ENCODE measurements at places on chromosomes 16 and 17.

DNA sequence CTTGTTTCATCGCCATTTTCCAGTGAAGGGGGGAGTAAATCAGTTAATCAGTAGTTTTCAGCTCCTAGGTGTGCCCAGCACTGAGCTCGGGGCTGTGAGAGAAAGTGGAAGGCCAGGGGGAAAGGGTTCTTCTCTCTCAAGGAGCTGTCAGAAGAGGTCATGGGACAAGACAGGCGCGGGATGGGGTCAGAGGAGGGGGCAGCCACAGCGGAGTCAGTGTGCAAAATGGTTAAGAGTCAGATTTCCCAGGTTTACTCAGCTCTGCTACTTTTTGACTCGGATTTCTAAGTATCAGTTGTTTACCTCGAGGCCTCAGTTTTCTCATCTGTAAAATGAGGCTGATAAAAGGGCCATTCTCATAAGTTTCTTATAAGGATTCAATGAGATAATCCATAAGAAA lies 4.3 kb upstream of the XYLT1 start:
- DNase-seq: no peak

- no peak for DNase-seq
Observed at GRCh38 chr17:10563991-10564660, 14.7 kb upstream of the MYH2 start.

GRCh38 chr17:17500999-17501605 lies 4.9 kb upstream of the RASD1 start:
- no peak for DNase-seq

GRCh38 chr16:68444056-68444657 lies 4.2 kb downstream of the SMPD3 start:
- DNase-seq: no peak

- peak; percentile 68 for DNase-seq
Observed at GRCh38 chr17:7836596-7837407, 2.8 kb downstream of the KDM6B start.

DNA sequence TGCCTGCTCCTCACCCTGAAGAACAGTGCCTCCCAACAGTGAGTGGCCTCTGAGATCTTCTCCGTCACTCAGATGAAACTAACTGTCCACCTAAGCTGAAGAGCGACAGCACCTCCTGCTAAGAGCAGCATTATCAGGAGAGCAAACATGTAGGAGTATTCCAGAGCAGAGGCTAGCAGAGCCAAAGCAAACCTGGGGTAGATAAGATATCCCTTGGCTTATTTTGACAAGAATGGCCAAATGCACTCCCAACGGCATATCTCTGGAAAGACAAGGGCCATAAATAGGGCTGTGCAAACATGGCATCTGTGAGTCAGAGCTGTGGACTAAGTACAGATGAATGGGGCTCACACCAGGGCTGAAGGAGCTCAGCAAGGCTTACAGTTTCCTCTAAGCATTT lies 96.3 kb downstream of the NDEL1 start:
- DNase-seq: no peak

DNA sequence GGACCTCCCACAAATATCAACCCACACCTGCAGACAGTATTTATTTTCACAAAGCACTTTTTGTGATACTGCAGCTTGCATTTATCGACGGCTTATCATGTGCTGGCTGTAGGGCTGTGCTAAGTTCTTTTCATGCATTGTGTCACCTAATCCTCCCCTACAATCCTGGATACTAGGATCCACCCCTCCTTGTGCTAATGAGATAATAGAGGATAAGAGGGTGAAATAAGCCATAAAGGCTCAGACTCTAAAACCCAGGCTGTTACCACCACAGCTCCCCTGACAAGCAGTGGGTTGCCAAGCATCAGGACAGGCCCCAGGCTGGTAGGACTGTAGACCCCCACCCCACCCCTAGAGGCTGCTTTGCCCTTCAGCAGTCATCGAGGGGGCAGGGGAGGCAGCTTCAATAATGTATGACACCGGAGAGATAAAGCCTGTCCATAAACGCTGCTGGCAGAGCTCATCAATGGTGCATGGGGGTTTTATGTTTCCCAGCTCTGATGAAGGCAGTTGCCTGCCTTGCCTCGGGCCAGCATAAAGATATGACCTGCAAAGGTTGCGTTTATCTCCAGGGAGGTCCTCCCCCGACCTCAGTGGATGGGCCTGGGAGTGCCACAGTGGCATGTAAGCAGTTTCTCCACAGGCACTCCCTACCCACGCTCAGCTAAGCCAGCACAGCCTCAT lies 73.9 kb upstream of the C16orf82 start:
- DNase-seq: no peak

- no peak for DNase-seq
Observed at GRCh38 chr16:67928561-67929364, 2.9 kb downstream of the CTRL start.

- no peak for DNase-seq
Observed at GRCh38 chr16:89154390-89155183, 17.0 kb upstream of the CDH15 start.

DNA sequence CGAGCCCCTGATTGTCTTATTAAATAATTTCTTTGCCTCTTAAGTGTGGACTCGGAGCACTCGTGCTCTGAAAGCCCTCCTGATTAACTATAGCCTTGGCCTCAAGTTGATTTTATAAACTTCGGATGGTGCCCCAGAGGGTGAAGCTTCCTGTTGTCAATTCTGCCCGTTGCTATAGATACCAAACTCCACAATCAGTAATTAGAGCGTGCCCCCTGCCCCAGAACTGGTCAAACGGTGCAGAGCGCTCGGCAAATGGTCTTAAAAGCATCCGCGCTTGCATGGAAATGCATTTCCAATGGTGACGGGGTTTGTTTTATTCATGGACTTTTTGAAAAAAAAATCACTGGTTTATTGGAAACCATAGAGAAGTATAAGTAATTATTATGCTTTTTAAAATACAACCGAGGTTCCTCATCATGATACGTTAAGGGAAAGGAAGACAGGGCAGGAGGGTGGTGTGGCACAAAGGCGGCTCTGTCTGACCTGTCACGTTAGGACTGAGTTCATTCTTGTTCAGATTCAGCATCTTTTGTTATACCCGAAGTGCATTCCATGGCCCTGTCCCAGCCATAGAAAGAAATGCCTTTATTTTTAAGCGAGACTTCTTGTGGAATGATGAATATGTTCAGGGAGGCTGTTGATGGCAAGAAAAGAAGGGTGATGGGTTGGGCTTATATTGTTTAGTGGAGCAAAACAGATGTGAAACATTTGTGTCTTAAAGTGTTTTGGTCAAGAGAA lies 476.4 kb downstream of the MAF start:
- no peak for DNase-seq

GRCh38 chr17:38559880-38560230 lies 45.9 kb downstream of the SRCIN1 start:
- no peak for DNase-seq

DNA sequence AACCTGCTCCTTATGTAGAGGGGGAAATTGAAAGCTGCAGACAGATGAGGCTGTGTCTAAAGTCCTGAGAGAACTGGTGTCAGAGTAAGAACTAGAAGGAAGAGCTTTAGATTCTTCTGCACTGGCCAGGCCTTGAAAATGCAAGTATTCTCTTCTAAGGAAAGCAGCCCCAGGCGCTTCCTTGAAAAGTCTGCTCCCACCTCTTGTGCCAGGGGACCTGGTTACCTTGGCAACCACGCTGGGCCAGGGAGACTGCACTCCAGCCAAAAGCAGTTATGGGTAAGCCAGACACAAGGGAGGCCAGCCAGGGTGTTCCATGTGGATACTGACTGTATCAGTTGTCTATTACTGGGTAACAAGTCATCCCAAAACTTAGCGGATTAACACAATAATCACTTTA lies 228.6 kb upstream of the SDK2 start:
- DNase-seq: no peak

- DNase-seq: no peak
Observed at GRCh38 chr17:33163533-33164168, 129.4 kb downstream of the ASIC2 start.

DNA sequence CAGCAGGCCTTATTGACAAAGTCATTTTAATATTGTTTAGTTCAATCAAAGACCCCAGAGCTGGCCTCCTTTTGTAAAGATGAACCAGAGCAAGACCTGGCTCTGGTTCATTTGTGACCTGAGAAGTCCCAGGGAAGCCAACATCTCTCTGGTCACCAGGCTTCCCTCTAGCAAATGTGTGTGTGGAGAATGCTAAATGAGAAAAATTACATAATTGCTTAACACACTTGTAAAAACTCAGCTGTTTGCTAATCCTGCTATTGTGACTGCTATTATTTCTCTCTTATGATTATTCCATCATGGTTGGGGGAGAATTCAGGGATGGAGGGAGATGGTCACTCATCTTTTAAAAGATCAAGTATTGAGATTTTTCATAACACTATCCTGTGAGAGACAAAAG lies 94.3 kb upstream of the CLEC3A start:
- no peak for DNase-seq

GRCh38 chr17:62111562-62112171 lies 46.6 kb upstream of the MED13 start:
- no peak for DNase-seq

GRCh38 chr17:33948309-33948708 lies 306.8 kb upstream of the CCL2 start:
- DNase-seq: no peak

DNA sequence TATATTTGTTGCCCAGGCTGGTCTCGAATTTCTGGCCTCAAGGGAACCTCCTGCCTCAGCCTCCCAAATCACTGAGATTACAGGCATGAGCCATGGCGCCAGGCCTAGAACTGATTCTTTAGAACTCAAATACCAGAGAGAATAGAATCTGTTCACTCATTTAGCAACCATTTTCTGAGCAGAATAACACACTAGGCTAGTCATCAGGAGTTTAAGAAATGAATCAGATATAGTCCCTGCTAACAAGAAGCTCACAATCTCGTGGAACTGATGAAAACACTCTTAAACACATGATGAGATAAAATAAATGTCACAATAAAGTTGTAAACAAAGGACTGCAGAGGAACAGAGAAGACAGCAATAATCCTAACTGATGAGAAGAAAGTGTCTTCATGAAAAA lies 55.8 kb upstream of the ADCY9 start:
- DNase-seq: peak; percentile 32

DNA sequence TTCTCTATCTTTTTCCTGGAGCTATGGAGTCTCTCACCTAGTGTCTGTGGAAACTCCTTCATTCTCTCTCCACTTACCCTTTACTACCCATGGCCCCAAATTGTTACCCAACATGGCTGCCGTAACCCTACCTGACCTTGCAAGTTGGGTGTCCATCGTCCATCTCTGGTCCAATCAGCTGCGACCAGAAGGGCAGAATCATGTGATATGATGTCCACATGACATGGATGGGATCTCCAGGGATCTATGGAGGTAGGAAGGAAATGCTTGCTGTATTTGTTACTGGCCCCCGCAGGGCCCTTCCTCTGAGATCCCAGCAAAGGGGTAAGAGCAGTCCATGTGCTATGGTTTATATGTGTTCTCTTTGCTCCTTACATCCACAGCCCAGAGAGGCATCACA lies 8.0 kb upstream of the DRC7 start:
- no peak for DNase-seq

DNA sequence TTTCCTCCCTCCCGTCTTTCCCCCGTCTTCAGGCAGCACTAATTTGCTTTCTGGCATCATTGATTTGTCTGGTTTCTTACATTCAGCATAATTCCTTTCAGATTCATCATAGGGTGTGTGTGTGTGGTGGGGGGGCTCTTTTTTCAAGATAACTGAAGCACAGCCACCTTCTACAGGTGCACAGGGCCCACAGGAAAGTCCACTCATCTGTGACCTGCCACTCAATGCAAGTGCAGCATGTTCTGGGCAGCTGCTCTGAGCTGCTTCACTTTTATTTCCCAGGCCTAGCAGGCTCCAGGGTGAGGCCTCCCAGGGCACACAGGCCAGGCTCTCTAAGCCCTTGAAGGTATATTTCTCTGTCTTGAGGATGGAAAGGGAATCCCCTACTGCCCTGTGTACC lies 35.2 kb upstream of the MYH10 start:
- no peak for DNase-seq

GRCh38 chr17:58254803-58255202 lies 16.4 kb downstream of the LPO start:
- no peak for DNase-seq

- no peak for DNase-seq
Observed at GRCh38 chr17:44901411-44901921, 2.2 kb upstream of the EFTUD2 start.

DNA sequence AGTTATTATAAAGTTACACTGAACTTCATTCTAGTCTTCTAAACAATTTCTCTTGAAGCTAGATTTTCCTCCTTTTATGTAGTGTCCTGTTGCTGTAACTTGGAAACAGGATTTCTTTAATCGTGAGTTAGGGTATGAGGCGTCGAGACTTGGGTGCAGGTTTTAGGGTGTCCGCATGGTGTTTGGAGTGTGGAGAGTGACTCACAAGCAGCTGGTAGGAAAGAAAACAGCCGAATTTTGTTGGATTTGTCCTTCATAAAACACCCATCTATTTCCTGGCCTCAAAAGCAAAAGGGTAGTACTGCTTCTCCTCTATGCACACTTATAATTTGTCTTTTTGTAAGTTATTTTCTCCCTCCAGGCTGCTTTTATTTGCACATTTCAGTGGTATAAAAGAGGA lies 1.6 kb downstream of the RPTOR start:
- no peak for DNase-seq

- DNase-seq: no peak
Observed at GRCh38 chr17:1104222-1104621, 75.6 kb downstream of the ABR start.

DNA sequence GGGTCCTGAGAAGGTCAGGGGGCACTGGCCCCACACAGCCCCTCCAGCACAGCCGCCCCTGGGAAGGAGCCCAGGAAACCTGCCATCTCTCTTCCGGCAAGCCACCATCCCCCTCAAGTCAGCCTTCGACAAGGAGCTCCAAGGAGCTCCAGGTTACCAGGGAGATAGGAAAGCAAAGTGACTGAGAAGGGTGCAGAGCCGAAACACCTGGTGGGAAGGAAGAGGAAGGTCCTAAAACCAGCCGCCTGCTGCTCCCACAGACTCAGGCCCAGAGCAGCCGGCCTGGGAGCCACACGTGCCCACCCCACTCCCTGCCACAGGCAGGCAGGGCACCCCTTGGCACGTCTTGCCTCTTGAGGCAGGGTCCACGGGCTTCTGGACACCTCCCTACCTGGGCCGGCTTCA lies 80.7 kb downstream of the TIMM22 start:
- DNase-seq: no peak

- no peak for DNase-seq
Observed at GRCh38 chr16:83227336-83227735, 580.4 kb upstream of the HSBP1 start.

GRCh38 chr16:2364638-2365210 lies 24.2 kb upstream of the ABCA3 start:
- no peak for DNase-seq

- no peak for DNase-seq
Observed at GRCh38 chr17:74220219-74220618, 6.8 kb downstream of the TTYH2 start.

- no peak for DNase-seq
Observed at GRCh38 chr16:27498916-27499658, 50.6 kb downstream of the GTF3C1 start.

GRCh38 chr17:44424828-44425461 lies 35.5 kb upstream of the ITGA2B start:
- no peak for DNase-seq

DNA sequence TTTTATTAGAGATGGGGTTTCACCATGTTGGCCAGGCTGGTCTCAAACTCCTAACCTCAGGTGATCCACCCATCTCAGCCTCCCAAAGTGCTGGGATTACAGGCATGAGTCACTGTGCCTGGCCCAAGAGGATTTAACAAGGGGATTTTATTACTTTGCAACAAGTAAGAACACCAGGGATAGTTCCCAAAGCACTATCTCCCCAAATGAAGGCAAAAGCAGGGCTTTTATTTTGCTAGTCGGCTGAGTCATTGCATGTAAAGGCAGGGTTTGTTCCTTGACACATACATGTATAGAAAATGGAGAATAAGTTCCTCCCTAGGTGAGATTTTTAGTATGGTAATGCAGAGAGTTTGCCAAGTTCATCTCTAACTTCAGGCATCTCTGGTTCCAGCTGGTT lies 24.0 kb downstream of the REXO5 start:
- no peak for DNase-seq

Measured in fibroblast of skin of left biceps (primary cell).